ENCODE measurements at places on chromosomes 4 and X. TPM values are rescaled to one million over a fixed set of nuclear protein-coding genes. Genes with fewer than 3 reads are reported as not detected.

NHSL2 gene
- 4.7 TPM for total RNA-seq

- DNase-seq: peak; percentile 60
Observed at GRCh38 chr4:1763550-1764080, 29.5 kb upstream of the FGFR3 start.

DNA sequence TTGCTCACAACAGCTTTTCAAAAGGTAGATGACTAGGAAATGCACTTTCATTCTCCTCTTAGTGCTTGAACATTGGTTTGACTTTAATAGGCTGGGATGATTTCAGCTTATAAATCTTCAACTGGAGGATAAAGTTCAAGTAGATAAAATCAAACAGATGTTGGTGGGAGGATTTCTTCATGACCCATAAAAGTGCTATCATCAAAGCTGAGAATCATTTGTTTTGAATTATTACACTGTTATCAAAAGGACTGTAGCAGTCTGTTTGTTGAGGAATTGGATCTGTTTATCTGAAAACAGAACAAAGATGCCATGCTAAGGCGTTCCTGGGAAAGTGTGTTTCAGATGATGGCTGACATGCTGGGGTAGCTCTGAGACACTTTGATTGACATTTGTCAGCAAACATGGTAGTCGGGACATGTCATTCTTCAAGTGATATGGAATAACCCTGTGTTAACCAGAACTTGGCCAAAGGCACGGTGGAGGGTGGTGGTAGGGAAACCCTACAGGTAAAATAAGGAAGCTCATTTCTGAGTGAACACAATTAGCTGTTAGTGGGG, 304.0 kb upstream of the PITX2 start:
- no peak for DNase-seq

GATA1 gene
- total RNA-seq: 0.13 TPM

- DNase-seq: no peak
Observed at GRCh38 chrX:66680451-66680850, 41.6 kb upstream of the EDA2R start.

DNA sequence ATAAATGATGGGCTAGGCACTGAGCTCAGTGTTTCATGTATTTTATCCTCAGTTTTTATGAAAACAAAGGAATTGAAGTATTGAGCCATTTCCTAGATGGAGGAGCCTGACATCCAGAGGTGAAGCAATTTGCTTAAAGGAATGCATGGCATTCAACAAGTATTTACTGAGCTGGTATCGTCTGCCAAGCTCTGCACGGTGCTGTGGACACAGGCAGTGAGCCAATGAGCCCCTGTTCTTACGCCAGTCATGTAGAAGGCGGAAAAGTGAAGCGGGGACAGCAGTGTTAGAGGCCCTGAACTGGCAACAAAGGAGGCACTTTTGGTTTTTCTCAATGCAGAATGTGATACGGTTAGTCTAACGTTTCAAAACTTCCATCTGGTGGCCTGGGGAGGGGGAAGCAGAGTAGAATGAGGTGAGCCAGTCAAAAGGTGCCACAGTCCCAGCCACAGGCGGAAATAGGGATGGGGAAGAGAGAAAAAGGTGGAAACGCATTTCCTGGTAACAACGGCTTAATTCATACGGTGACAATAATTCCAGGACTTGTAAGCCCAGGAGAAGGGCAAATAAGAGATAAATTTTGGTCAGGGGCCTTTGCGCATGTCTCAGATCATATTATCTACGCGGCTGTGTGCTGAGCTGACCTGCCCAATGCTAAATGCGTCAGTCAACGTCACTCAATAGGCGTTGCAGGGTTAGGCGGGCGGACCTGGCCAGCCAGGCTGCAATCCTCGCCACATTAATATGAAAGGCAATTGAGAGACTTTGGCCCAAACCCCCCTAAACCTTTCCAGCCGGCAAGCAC, 133.9 kb downstream of the AFAP1 start:
- DNase-seq: peak; percentile 79

- no peak for DNase-seq
Observed at GRCh38 chr4:94803181-94803580, 45.4 kb downstream of the BMPR1B start.

GRCh38 chr4:139521754-139522401, 34.1 kb downstream of the SETD7 start:
- no peak for DNase-seq

DNA sequence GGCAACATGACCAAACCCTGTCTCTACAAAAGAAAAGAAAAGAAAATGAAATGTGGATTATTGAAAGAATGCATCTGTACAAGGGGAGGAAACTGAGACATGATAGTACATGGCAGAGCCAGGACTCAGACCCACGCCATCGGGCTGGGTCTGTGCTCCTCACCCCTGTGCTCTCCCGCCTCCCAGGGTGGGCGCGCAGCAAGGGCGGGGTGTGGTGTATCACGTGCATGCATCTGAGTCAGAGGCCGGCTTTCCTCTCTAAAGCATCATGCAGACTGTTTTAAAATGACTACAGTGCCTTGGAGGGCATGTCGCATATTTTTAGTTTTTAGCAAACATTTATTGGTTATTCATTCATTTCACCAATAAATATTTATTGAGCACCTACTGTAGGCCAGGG, 47.8 kb downstream of the HTT-AS start:
- DNase-seq: no peak

GRCh38 chr4:185774845-185775680, 36.9 kb downstream of the SORBS2 start:
- no peak for DNase-seq
